Stimulated activated CD8-positive, alpha-beta memory T cell treated with anti-CD3 and anti-CD28 coated beads, Interleukin-7, amount 100 ng/mL, for 4 hours (primary cell): ENCODE measurements at places on chromosomes 3 and 15.

- DNase-seq: no peak
Measured at GRCh38 chr15:57041416-57041815, 123.0 kb downstream of the TCF12 start.

- DNase-seq: no peak
Measured at GRCh38 chr3:52084954-52085680, 28.7 kb upstream of the DUSP7 start.

DNA sequence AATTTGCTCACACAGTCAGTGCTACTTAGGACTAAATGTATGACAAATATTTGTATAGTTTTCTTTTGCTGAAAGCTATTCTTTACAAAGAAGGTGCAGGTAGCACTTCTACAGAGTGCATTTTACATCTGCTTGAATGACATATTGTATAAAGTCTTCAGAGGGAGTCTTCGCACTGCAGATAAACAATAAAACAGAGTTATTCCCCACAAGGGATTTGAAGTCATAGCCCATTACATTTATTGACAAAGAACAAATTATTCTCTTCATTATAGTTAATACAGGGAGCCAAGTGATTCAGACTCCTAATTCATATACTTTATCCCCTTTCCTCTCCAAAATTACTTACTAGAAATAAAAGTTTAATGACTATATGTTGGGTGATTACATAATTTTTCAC is 529.7 kb downstream of the EDEM1 start:
- no peak for DNase-seq

- no peak for DNase-seq
Measured at GRCh38 chr15:29062626-29063025, 176.9 kb downstream of the APBA2 start.

DNA sequence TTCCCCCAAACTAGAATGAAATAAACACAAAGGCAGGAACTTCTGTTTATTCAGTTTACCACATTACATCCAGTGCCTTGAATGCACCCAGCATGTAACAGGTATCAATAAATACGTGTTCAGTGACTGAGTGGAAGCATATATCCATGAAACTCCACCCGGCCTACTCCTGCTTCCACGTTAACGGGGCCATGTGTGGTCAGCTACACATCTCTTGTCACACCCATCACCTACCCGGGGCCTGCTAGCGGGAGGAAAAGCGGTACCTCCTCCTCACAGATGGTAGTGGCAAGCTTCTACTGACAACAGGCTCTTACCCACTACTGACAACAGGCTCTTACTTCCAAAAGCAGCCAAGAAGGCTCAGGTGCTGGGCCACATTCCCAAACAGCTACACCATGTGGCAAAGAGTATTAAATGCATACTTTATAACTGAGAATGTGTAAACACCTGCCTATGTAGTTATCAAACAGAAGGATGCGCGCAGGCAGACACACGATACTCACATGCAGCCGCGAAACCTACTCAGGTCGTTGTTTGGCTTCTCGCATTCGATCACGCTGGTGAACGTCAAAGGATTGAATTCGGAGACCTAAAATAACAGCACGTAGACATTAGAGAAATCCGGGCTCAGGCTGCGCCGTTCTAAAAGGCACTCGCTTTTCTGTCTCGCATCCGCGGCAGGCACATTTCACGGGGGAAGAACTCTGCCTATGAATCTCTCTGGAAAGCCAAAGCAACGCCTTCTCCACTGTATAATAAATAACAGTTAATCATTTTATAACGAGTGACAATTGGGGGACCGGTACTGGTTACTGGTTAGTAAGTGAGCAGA is 127.4 kb downstream of the ATP10A start:
- no peak for DNase-seq

- DNase-seq: peak; percentile 1
Measured at GRCh38 chr3:11803977-11804892, 42.5 kb downstream of the TAMM41 start.

DNA sequence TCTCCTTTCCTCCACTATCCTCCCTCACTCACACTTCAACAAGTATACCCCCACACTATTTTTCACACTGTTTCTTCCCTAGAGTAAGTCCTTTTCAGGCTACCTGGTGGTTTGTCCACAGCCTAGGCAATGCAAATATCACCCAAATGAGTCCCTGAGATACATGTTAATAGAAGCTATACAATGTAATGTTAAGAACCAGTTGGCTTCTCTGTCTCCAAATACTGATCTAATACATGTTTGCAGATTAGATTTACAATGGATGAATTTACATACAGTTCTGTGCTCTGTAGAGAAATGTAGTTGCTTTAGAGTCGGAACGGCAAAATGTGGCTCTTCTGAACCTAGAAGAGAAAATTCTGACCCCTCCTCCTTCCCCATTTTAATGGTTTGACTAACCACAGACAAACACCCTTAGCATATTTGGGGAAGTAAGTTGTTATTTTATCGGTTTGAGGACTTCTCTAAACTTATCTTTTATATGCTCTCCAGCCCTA is 63.6 kb upstream of the MBNL1 start:
- DNase-seq: no peak
